ENCODE measurements at places on chromosomes 7 and 10. TPM values are rescaled to one million over a fixed set of nuclear protein-coding genes. Genes with fewer than 3 reads are reported as not detected.
A peak's percentile ranks its signal among the peaks of the same experiment; 100 is the strongest.

Gene GBF1
- polyA plus RNA-seq = 29.8 TPM

Gene ZNF804B
- polyA plus RNA-seq = not detected

DNA sequence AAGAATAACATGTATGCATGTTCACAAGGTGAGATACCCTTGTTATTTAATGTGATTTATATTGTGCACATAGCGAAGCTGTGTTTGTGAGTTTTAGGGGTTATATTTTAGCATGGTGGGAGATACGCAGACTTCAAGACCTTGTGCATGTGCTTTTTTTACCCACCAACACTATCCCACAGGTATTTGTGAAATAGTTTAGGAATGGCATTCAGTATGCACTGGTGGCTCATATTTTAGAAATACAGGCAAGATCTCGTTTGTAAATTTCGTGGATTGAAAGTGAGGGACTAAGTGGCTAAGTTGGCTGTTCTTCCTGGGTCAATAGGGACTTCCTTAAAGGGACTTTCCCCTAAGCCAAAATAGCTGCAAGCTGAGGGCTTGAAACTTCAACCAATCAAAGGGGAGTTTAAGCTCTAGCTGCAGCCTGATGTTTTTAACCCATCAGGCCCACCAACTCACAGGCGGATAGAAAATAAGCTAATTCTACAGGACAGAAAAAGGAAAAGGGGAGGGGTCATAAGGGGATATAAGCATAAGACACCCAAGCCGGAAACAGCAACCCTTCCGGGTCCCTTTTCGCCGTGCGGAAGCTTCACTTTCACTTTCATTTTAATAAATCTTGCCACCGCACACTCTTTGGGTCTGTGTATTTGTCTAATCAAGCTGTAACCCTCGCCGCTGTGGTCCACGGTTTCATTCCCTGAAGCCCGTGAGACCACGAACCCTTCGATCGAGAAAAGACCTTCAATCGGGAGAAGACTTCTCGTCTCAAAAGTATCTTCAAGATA is 291.0 kb downstream of the GPR158 start:
- DNase-seq = peak; percentile 0

DNA sequence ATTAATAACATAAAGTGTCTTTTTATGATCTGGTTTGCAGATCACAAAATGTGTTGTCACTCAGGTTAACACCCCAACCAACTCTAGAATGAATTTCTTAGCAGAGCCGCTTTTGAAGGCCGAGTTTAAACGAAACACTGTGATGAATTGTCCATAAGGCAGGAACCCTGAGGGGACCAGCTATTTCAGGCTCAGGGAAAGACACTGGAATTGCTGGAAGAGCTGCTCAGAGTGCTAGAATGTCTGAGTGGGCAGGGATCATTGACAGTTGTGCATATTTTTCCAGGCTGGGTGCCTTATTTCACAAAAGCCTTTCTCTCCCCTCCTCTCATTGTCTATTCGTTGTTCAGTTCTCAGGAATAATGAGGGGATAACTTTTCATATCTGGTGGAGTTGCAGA is 68.7 kb upstream of the PRKG1 start:
- DNase-seq = no peak

GRCh38 chr10:123743441-123744223 is 77.5 kb downstream of the GPR26 start:
- peak; percentile 28 for DNase-seq

DNA sequence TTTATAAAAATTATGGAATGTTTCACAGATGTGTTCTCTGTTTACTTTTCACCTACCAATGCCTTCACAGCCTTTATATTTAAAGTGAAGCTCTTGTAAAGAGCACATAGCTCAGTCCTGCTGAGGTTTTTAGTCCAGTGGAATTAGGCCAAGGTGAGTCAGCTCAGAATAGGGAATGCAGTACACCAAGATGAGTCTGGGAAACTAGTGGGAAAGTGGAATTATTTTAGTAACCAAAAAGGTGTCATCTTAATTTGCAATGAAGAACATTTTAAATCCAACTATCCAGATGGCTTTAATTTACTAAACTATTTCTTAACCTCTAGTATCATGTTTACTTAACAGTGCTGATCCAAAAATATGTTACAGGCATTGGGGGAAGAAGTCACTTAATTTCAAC is 236.3 kb upstream of the CTBP2 start:
- peak; percentile 77 for DNase-seq

DNA sequence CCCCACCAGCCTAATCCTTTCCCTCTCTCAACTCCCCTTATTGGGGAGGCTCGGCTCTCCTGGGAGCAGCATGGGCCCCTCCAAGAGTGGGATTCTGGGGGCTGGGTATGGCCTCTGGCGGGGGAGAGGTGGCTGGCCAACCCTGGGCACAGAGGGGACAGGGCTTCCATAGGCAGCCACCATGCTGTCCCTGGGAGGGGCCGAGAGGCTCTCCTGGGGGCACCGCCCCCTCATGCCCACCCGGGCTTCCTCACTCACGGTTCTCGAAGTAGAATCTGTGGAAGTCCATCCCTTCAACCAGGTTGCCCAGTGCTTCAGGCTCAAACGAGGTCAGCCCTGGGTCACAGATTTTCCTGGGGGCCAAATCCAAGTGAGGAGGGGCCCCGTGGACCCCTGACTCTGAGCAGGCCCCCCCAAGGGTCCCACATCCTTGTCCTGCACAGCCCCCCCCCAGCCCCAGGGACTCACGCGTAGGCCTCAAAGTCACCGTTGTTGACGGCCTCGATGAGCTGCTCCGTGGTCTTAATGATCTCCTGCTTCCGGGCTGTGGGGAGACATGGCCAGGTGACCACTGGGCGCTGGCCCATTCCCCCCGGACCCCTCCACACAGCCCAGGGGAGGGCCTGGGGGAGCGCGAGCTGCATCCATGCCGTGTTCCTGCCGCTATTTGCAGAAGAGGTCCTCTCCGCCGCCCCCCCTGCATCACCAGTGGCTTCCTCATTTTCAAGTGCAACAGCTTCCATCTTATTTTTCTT is 19.8 kb downstream of the YKT6 start:
- no peak for DNase-seq

- DNase-seq = no peak
Measured at GRCh38 chr7:141402277-141402996, 148.8 kb upstream of the AGK start.

DNA sequence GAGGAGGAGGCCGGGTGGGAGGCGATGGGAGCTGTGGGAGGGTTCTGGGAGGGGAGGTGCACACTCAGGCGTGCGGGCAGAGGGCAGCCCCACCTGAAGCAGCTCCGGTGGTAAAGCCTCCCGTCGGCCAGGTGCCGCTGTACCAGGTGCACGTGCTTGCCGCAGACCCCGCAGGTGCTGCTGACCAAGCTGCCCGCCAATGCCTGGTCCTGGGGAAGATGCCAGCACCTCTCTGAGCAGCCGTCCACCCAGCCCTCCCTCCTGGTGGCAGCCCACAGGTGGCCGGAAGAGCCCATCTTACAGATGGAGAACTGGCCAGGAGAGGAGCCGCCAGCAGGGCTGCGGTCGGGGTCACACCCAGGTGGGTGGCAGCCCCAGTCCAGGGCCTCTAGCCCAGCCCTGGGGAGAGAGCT is 12.6 kb downstream of the MICALL2 start:
- no peak for DNase-seq

GRCh38 chr7:6600093-6600492 is 10.3 kb downstream of the INTS15 start:
- no peak for DNase-seq

GRCh38 chr7:95527033-95527775 is 41.5 kb downstream of the ASB4 start:
- DNase-seq = peak; percentile 73

Data from GM23248 (cell line).